ENCODE measurements at places on chromosomes 1 and 21. TPM values are rescaled to one million over a fixed set of nuclear protein-coding genes. Genes with fewer than 3 reads are reported as not detected.

KANK4 gene
- not detected for total RNA-seq

KAZN gene
- 10.3 TPM for total RNA-seq

PPM1J gene
- total RNA-seq, result 1.1 TPM

IL12RB2 gene
- total RNA-seq, result 0.20 TPM

HAX1 gene
- 95.0 TPM for total RNA-seq

FHAD1 gene
- total RNA-seq, result 0.73 TPM

YOD1 gene
- total RNA-seq, result 4.8 TPM

GJA9 gene
- total RNA-seq, result not detected

FAM177B gene
- total RNA-seq, result not detected

TNFRSF4 gene
- total RNA-seq, result not detected

BCL2L15 gene
- total RNA-seq, result 0.59 TPM

CFAP74 gene
- total RNA-seq, result not detected

ETV3L gene
- not detected for total RNA-seq

CASQ2 gene
- not detected for total RNA-seq

TNNI3K gene
- total RNA-seq, result 0.39 TPM

BACE2 gene
- total RNA-seq, result 16.4 TPM

DCST1 gene
- not detected for total RNA-seq

FCGR3B gene
- total RNA-seq, result not detected

CA6 gene
- total RNA-seq, result not detected

LMNA gene
- total RNA-seq, result 1,358 TPM

CELA2B gene
- not detected for total RNA-seq

KRTAP19-4 gene
- not detected for total RNA-seq

S100A1 gene
- not detected for total RNA-seq

GLIS1 gene
- total RNA-seq, result 1.5 TPM
